HTR-8/SVneo (cell line): ENCODE measurements at places on chromosomes 16 and 17.

DNA sequence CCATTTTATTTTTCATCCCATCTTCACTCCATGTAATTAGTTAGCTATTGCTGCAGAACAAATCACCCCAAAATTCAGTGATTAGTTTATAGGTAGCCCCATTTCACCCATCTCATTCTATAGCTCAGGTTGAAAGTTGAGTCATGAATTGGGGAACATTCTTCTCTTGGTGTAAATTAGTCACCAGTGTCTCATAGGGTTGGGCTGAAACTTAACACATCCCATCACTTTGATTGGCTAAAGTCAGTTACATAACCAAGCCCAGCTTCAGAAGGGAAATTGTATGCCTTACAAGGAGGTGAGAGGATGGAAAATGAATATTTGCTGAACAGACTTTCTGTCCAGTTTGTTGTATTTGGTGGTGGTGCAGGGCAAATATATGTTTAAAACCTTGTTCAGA is 477.5 kb downstream of the WWOX start:
- no peak for DNase-seq

DNA sequence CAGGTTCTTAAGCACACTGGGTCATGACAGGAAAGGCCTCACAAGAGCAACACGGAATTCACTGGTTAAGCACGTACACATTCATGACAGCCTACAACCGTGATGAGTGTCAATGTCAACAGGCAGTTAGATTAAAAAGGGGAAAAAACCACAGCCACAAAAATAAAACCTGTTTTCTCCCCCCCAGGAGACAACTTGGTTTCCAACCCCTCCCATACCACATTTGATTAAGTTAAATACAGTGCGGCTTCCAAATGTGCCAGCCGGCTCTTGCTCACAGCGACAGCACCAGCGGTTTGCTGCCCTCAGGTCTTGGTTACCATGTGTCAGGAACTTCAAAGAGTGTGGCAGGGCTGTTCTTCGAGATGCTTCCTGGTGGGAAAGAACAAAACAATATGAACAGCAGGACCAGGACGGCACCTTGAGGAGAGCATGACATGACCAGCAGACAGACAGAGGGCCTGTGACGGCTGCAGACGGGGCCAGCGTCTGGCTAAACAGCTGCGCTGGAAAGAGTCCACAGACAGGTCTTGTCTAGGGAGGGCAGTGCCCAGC is 193.6 kb downstream of the PARN start:
- no peak for DNase-seq

DNA sequence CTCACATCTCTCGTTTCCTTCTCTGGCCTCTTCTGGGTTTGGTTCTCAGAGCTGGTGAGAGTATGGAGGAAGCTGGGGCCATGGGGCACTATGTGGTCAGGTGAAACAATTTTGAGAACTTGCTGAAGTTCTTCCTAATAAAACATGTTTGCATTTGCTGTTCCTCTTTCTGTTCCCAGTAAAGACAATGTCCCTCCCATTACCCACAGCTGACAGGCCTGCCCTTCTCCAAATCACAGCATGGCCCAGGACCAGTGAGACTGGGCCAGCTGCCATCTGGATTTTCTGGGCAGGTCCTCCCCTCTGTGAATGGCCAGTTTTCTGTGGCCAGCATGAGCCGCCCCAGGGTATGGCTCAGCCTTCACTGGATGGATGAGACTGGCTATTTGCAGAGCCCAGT is at the start of gene CD300H:
Gene CD300H, minus strand, starts transcription at position 113 of the 400 bp plus-strand sequence.
- no peak for DNase-seq

GRCh38 chr16:26175944-26176343 is 484.2 kb downstream of the HS3ST4 start:
- DNase-seq, result no peak

DNA sequence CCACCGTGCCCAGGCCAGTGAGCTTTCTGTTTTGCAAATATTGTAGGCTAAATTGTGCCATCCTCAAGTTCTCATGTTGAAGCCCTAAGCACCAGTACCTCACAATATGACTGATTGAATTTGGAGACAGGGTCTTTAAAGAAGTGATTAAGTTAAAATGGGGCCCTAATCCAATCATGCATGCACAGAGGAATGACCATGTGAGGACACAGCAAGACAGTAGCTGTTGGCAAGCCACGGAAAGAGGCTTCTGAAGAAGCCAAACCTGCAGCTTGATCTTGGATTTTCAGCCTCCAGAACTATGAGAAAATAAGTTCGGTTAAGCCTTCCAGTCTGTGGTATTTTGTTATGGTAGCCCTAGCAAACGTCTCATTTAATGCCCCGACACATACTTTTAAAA is 24.9 kb downstream of the TOM1L2 start:
- DNase-seq, result no peak

DNA sequence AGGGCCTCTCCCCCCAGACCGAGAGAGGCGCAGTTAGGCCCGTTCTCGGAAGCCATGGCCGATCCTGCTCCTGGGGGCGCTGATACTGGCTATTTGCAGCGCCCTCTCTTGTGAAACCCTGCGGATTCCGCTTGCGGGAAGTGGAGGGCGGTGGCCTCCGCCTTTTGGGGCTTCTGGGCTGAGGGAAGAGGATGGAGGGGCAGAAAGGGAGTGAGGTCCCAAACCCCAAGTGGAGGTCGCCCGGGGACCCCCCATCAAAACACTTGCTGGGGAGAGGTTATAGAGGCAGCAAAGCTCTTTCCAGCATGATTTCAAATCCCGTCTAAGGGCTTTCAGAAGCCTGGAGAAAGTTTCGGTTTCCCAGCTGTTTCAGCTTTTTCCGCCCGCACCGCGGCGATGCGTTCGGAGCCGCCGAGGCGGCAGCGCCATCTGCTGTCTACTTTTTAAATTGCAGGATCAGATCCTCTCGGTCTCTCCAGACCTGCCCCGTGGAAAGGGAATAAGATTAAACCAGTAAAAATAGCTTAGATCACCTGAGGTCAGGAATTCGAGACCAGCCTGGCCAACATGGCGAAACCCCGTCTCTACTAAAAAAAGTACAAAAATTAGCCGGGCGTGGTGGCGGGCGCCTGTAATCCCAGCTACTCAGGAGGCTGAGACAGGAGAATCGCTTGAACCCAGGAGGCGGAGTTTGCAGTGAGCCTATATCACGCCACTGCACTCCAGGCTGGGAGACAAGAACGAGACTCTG is 15.8 kb downstream of the SNX20 start:
- peak; percentile 74 for DNase-seq

GRCh38 chr16:86243123-86243473 is 267.2 kb upstream of the FOXF1 start:
- no peak for DNase-seq

DNA sequence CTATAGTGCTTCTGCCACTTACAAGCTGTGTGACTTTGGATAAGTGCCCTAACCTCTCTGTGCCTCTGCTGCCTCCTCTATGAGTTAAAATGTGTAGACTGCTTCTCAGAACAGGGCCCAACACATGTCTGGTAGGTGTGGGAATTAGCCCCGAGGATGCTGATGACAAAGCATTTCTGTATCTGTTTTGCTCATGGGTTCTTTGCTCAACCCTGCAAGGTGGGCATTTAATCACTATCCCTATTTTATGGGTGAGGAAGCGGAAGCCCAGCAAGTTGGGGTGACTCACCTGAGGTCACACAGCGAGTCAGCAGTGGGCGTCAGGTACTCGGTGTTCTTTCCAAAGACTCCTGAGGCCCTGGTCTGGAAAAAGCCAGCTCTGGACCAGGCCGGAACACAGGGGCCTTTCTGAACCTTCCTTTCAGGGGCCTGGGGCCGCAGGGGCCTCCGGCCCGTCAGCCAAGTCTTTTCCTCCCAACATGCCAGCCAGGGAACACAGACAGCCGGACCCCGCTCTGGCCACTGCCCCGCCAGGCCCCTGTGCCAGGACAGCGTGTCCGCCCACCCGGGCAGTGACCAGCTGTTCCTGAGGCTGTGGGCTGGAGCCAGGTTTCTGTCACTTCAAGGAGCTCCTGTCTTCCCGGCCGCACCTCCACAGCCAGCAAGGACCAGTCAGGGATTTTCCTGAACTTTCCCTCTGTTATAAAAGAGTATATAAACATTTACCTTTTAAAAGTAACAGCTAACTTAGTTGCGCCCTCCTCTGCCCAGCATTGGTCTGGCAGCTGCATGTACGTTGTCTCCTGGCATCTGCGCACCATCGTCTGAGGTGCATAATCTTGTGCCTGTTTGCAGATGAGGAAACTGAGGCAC is 62.5 kb downstream of the SREBF1 start:
- DNase-seq, result no peak

DNA sequence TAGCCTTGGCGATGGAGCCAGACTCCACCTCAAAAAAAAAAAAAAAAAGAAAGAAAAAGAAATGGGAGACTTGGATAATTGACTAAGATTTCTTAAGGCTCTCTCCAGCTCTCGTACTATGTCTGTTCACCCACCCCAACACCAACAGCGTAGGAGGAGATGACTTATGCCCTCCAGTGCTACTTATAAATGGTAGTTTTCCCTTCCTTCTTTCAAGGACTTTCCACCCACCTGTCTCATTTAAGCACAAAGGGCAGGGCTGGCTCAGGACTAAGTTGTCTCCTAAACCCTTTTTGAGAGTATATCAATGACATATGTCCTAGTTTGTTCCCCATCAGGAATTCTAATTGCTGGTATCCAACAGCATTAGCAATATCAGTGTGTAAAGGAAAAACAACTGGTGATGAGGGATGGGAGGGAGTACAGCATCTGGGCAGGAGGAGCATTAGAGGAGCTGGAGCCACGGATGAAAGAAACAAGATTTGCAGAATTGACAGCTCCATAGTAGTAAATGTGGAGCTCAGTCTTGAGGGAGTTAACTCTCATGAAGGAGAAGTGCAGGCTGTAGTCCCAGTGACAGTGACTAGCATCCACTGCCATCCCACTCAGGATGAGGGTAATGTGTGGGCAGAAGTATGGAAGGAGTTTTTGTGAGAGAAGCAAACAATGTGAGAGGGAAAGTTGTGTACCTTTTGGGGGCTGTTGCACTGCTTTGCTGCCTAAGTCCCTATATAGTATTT is 17.2 kb downstream of the UBE2Z start:
- DNase-seq, result no peak

- DNase-seq, result no peak
Observed at GRCh38 chr17:26765860-26766709, 527.8 kb upstream of the WSB1 start.

- DNase-seq, result no peak
Observed at GRCh38 chr16:90083139-90083538, 6.0 kb upstream of the PRDM7 start.

GRCh38 chr16:21663889-21664647 is at the start of gene OTOA:
Gene OTOA, plus strand, starts transcription at chr16:21663968. Its CDS starts 14,547 bp downstream, at chr16:21678515.
- DNase-seq, result no peak

GRCh38 chr17:19750835-19751234 is 2.7 kb upstream of the ALDH3A1 start:
- no peak for DNase-seq

GRCh38 chr17:79916991-79917901 is 78.0 kb upstream of the CBX4 start:
- DNase-seq, result no peak

GRCh38 chr17:8149419-8150193 is 2.6 kb downstream of the PER1 start:
- DNase-seq, result no peak

DNA sequence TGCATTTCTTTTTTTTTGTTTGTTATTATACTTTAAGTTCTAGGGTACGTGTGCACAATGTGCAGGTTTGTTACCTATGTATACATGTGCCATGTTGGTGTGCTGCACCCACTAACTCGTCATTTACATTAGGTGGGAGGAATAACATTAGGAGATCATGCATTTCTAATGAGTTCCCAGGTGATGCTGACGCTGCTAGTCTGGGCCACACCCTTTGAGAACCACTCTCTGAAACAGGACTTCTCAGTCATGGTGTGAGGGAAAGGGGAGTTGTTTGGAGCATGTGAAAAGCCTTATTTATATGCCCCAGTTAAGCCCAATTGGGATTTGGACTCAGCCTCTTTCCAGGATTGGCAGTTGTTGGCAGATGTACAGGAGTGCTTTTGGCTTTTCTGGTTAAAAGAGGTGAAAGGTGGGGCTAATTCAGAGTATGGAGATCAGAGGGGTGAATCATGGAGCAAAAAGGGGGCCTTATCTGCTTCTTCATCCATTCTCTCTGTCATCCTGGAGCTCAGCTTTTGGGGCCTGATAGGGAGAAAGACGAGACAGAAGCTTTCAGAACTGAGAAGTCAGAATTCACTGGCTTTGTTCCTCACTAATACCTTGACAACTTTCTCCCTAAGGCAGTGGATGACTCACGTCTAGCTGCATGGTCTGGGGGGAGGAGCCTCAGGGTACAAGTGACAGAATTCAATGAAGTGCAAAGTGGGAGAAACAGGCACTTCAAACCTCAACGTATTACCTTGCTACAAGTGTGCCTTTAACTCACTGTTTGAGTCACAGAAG is 180.0 kb upstream of the CACNG3 start:
- no peak for DNase-seq

- DNase-seq, result no peak
Observed at GRCh38 chr17:9016941-9017552, 4.3 kb upstream of the NTN1 start.
